ENCODE measurements at places on chromosomes 6 and 20.
A peak's percentile ranks its signal among the peaks of the same experiment; 100 is the strongest.

- H3K4me1 ChIP-seq, result no peaks in the 10 kb centered on the region
- no peak overlapping the region for H3K4me3 ChIP-seq
- H3K36me3 ChIP-seq, result no peaks in the 10 kb centered on the region
- no peak for DNase-seq
- H3K27me3 ChIP-seq, result no peaks in the 10 kb centered on the region
- no peak overlapping the region for H3K27ac ChIP-seq
Measured at GRCh38 chr6:155915651-155916050, 460.0 kb upstream of the NOX3 start.

DNA sequence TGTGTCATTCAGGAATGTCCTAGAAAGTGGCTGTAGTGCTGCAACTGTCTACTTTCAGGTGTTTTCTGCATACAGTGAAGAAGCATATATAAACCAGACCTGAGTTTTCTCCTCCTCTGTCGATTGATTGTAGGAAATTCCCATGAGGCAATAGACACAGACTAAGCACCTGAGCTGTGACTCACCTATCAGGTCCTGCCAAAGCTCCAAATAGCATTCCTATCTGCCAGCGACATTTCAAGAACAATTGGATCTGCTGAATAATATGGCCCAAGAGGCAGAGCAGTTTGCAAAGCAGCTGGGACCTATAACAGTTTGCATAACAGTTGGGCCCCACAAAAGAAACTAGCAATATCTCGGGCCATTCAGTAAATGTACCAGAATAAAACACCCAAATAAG, 360.4 kb downstream of the HAO1 start:
- H3K4me3 ChIP-seq, result no peak overlapping the region
- no peaks in the 10 kb centered on the region for H3K36me3 ChIP-seq
- DNase-seq, result no peak
- no peak overlapping the region for H3K27ac ChIP-seq
- H3K4me1 ChIP-seq, result no peaks in the 10 kb centered on the region
- H3K27me3 ChIP-seq, result no peaks in the 10 kb centered on the region

DNA sequence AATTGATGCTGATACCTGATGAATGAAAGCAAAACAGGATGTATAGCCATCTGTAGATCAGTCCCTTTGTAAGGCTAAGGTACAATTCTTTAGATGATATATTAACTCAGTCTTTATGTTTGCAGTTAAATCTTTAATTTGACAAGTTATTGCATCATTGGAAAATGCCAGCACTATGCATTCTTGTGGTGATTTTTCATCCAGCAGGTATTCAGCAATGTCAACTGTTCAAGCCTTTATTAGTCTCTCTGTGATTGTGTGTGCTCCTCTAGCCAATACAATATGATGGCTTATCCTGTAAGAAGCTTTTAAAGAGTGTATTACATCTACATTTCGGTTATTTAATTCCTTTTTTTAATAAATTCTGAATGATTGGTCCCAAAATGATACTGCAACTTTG, 34.3 kb downstream of the HLA-DMB start:
- no peak overlapping the region for H3K27ac ChIP-seq
- H3K27me3 ChIP-seq, result no peaks in the 10 kb centered on the region
- DNase-seq, result no peak
- no peaks in the 10 kb centered on the region for H3K4me1 ChIP-seq
- H3K36me3 ChIP-seq, result no peaks in the 10 kb centered on the region

DNA sequence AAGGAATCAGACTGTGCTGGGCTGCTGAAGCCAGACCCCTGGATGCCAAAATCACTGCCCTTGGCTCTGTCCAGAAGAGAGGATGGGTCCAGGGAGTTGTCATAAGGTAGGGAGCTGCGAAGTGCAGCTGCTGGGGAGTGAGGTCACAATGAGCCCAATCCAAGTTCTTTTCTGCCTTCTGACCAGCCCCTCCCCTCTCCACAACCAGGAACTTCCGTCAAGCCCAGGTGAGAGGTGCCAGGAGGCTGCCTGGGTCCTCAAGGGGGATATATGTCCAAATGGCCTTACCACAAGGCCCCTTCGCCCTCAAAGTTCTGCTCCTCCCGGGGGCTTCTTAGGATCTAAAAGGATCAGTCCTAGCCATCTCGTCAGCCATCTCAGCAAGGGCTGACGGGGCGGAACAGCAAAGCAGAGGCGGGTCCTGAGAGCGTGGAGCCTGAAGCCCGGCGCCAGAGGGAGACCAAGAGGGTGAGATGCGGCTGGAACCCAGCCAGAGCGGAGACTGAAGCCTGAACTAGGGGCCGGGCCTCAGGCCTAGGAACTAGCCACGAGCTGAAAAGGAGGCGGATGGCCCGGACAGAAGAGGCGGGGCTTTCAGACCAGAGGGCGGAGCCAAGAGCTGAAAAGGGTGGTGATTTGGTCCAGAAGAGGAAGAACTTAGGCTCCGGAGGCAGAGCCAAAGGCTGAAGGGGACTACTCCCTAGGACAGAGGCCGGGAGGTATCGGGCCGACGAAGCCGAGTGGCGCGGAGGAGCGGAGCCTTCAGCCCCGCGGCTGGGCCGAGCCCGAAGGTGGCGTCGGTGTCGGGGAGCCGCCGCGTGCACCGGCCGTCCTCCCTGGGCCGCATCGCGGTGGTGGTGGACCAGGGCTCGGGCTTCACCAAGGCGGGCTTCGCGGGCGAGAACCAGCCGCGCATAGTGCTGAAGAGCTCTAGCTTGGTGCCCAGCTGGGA, at the start of gene ACTL10:
TSS of gene ACTL10 (plus strand) at position 651 of the 952 bp plus-strand sequence. CDS start 555 bp downstream, outside the sequence.
- peak within 1 kb of the TSS; percentile 18 for H3K4me3 ChIP-seq
- H3K4me1 ChIP-seq, result peaks cover 58% of the 10 kb centered on the region
- H3K27ac ChIP-seq, result peak within 1 kb of the TSS; percentile 89
- peak; percentile 99 for DNase-seq
- no peaks in the 10 kb centered on the region for H3K27me3 ChIP-seq

DNA sequence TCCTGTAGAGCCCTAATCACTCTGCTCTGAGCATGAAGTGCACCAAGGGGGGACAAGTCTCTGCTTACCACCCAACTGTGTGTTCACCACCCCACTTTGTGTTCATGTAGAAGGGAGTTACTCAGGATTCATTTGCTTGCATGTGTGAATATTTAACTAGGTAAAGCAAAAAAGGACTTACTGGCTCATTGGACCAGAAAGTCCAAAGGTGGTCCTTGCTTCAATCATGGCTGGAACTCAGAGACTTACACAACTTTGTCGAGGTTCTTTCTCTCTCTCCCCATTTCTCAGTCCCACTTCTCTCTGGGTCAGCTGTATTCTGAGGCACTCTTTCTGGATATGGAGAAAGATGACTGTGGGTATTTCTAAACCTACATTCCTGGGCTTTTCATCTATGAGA, 4.0 kb downstream of the TMEM200A start:
- DNase-seq, result no peak
- no peak overlapping the region for H3K27ac ChIP-seq
- peaks cover 18% of the 10 kb centered on the region for H3K27me3 ChIP-seq
- H3K4me3 ChIP-seq, result no peak overlapping the region

GRCh38 chr20:24609757-24610156, 140.3 kb downstream of the SYNDIG1 start:
- no peak overlapping the region for H3K27ac ChIP-seq
- no peaks in the 10 kb centered on the region for H3K36me3 ChIP-seq
- no peaks in the 10 kb centered on the region for H3K4me1 ChIP-seq
- no peak for DNase-seq
- no peaks in the 10 kb centered on the region for H3K27me3 ChIP-seq

DNA sequence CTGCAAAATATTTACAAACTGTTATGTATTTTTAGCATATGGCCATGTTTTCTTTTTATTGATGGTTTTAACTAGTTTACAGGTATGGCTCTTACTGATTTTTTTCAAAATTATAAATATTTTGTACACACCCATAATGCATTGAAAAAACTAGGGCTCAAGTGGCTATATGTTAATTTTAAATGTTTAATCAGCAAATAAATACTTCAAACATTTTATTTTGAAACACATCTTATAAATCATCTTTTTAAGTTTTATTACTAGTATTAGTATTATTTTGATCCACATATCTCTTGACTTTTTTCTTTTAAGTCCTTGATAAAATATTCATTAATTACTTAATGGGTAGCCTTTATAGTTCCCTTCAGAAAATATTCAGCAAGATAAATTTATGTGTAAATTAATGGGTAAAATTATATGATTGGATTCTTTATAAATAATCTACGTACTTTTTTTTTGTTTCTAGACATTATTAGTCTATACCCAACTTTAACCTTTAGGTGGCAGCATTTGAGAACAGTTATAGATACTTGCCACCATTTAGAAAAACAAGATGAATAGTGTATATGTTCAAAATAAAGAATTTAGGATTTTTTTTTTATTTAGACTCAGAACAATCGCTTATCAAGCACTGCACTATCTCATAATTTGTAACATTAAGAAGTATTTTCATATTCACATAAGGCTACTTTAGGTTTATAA, 241.9 kb downstream of the ADGRB3 start:
- no peaks in the 10 kb centered on the region for H3K27me3 ChIP-seq
- H3K4me3 ChIP-seq, result no peak overlapping the region
- DNase-seq, result no peak
- H3K36me3 ChIP-seq, result no peaks in the 10 kb centered on the region

- DNase-seq, result no peak
- H3K4me1 ChIP-seq, result no peaks in the 10 kb centered on the region
- no peaks in the 10 kb centered on the region for H3K27me3 ChIP-seq
- H3K27ac ChIP-seq, result no peak overlapping the region
- no peaks in the 10 kb centered on the region for H3K36me3 ChIP-seq
Measured at GRCh38 chr20:23492292-23492691, 1.4 kb downstream of the CST8 start.

DNA sequence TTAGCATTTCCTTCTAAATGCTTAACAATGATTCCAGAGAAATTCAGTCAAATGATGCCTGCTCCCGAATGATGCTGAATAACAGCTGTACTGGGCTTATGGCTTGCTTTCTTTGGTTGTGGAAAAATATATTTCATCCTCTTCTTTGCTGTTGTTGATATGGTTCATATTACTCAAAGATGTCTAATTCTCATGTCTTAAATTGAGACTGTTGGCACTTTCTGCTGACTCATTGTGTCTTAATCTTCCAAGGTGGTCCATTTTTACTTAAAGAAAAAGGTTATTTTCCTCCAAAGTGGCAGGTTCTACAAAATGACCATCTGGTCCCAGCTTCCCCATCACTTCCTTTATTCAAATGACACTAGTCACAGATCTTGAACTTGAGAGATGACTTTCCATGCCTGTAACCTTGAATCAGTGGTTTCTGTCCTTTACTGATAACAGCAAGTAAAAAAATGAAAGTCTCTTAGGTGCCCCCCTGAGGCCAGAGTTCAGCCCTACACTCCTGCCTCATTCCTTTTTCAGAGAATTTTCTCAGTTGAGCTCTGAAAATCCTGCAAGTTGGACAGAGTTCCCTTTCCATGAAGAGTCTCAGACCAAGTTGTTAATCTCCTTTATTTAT, 6.9 kb downstream of the SNAP25 start:
- no peak overlapping the region for H3K4me3 ChIP-seq
- H3K4me1 ChIP-seq, result no peaks in the 10 kb centered on the region
- H3K27ac ChIP-seq, result no peak overlapping the region
- no peaks in the 10 kb centered on the region for H3K27me3 ChIP-seq

- peak overlapping the region; percentile 89 for H3K27ac ChIP-seq
- no peaks in the 10 kb centered on the region for H3K36me3 ChIP-seq
- H3K27me3 ChIP-seq, result peaks cover 7% of the 10 kb centered on the region
- H3K4me3 ChIP-seq, result peak overlapping the region; percentile 66
- peak; percentile 89 for DNase-seq
- H3K4me1 ChIP-seq, result peaks cover 23% of the 10 kb centered on the region
Measured at GRCh38 chr20:34708621-34709043, 4.5 kb downstream of the TP53INP2 start.

- DNase-seq, result no peak
- no peaks in the 10 kb centered on the region for H3K36me3 ChIP-seq
- H3K27ac ChIP-seq, result peak overlapping the region; percentile 1
- no peak overlapping the region for H3K4me3 ChIP-seq
- H3K27me3 ChIP-seq, result no peaks in the 10 kb centered on the region
Measured at GRCh38 chr6:22826961-22827360, 257.6 kb downstream of the HDGFL1 start.

GRCh38 chr6:111721753-111722154, 116.1 kb upstream of the TRAF3IP2 start:
- H3K27ac ChIP-seq, result peak overlapping the region; percentile 84
- H3K4me3 ChIP-seq, result no peak overlapping the region
- no peak for DNase-seq
- H3K27me3 ChIP-seq, result no peaks in the 10 kb centered on the region

GRCh38 chr20:5072756-5073659, 46.8 kb downstream of the PCNA start:
- no peak overlapping the region for H3K4me3 ChIP-seq
- peak; percentile 96 for DNase-seq
- no peaks in the 10 kb centered on the region for H3K36me3 ChIP-seq
- H3K27me3 ChIP-seq, result no peaks in the 10 kb centered on the region

DNA sequence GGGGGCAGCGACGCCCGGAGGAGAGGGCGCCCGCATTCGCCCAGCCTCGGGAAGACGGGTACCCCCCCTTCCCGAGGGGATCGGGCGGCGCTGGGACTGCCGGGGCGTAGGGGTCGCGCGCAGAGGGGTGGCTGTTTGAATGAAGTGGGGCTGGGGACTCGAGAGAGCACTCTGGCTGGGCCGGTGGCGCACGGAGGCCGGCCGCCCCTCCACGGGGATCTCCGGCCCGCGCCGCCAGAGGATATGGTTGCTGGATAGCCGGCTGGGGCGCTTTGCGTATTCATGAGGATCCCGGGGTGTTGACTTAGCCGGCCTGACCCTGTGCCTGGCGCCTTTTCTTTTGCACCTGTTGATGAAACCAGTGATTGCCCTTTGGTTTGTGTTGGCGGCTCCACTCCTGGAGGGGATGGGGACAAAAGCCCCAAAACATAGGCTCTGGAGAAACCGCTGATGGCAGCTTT, 469 bp downstream of the SYNJ2 start:
- no peaks in the 10 kb centered on the region for H3K4me1 ChIP-seq
- no peak for DNase-seq
- H3K27me3 ChIP-seq, result no peaks in the 10 kb centered on the region
- peak overlapping the region; percentile 56 for H3K27ac ChIP-seq
- peak overlapping the region; percentile 94 for H3K4me3 ChIP-seq

- peaks cover 4% of the 10 kb centered on the region for H3K4me1 ChIP-seq
- peaks cover 91% of the 10 kb centered on the region for H3K36me3 ChIP-seq
- H3K27me3 ChIP-seq, result no peaks in the 10 kb centered on the region
- no peak overlapping the region for H3K27ac ChIP-seq
- H3K4me3 ChIP-seq, result no peak overlapping the region
Measured at GRCh38 chr20:5569021-5569420, 181.2 kb upstream of the SHLD1 start.

- no peaks in the 10 kb centered on the region for H3K36me3 ChIP-seq
- peak overlapping the region; percentile 1 for H3K27ac ChIP-seq
- peaks cover 54% of the 10 kb centered on the region for H3K4me1 ChIP-seq
- no peak overlapping the region for H3K4me3 ChIP-seq
- no peak for DNase-seq
Measured at GRCh38 chr6:35014786-35015185, 125.7 kb downstream of the ANKS1A start.

- H3K27ac ChIP-seq, result no peak overlapping the region
- DNase-seq, result no peak
- H3K4me1 ChIP-seq, result no peaks in the 10 kb centered on the region
Measured at GRCh38 chr6:135867332-135867731, 15.8 kb downstream of the PDE7B start.
